Hematopoietic multipotent progenitor cell (in vitro differentiated cells): ENCODE measurements at places on chromosomes 11 and 22. TPM values are rescaled to one million over a fixed set of nuclear protein-coding genes. Genes with fewer than 3 reads are reported as not detected.

LARGE2 gene
- total RNA-seq = 0.27 TPM

OR56A3 gene
- total RNA-seq = not detected

DNA sequence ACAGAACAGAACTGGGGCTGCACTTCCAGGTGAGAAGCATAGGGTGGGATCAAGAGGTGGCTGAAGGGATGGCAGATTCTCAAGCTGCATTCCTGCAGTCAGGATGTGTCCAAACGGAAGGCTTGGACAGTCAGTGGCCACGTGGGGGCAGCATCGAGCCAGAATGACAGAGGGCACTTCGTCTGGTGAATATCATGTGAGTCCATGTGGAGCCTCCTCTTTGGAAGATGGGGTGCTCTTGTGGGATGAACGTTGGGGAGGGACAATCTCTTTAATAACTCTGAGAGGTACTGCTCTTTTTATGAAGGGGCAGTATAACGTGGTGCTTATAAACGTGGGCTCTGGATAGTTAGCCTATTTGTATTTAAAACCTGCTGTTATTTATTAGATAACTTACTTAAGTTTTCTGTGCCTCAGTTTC is 154.9 kb upstream of the NAV2 start:
- DNase-seq = peak; percentile 6

DNA sequence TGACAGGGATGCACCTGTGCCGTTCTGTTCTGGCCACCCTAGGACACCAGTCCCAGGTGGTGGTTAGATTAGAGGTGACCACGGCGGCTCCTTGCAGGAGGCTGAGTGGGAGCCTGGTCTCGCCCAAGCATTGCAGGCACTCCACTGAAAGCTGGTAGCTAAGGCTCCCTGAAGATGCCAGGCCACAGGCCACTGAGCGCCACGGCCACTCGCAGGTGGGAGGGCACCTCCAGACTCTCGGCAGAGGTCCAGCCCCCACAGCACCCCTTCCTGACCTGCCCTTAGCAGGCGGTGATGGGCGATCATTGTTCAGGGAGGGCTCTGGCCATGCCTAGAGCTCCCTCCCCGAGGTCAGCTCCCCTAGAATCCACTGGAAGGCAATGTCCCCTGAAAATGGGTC is 1270.2 kb downstream of the BRD1 start:
- DNase-seq = no peak

GRCh38 chr11:27886857-27887256 is 186.6 kb upstream of the BDNF start:
- no peak for DNase-seq

GAB2 gene
- 50.6 TPM for total RNA-seq

DNA sequence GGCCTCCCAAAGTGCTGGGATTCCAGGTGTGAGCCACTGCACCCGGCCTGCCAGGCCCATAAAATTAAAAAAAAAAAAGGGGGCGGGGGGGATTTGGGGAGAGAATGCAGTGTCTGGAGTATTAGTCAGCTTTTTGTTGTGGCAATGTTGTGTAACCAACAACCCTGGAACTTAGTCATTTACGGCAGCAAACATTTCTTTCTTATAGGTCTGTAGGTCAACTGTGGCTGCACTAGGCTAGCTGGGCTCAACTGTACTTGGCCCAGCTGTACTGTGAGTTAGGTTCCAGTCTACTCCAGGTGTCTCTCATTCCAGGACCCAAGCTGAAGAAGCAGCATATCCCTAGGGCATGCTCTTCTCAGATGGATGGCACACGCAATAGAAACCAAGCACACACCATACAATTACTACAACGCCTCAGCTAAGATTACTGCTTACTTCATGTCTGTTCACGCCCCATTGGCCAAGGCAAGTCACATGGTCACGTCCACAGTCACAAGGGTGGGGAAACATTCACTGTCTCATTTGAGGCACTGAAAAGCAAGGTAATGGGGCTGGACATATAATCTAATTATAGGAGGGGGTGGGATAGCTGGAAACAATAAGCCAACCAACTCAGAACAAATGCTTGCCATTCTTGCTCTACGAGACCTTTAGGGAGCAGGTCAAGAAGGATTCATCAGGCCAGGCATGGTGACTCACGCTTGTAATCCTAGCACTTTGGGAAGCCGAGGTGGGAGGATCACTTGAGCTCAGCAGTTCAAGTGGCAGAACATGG is 10.4 kb upstream of the SPINDOC start:
- DNase-seq = no peak

- DNase-seq = no peak
Observed at GRCh38 chr11:117824571-117825537, at the start of gene FXYD2. Gene FXYD2 (minus strand): TSS chr11:117824744. CDS start chr11:117824678, 66 bp downstream.

- no peak for DNase-seq
Observed at GRCh38 chr11:45169310-45170072, 23.1 kb downstream of the PRDM11 start.

GRCh38 chr11:60776167-60776566 is 9.0 kb upstream of the MS4A10 start:
- DNase-seq = no peak

- no peak for DNase-seq
Observed at GRCh38 chr22:41902932-41903421, 11.9 kb downstream of the SHISA8 start.

TSSK2 gene
- total RNA-seq = not detected
